Esophagus squamous epithelium (tissue), 5 donors: ENCODE measurements at places on chromosomes 2 and 18. TPM values are rescaled to one million over a fixed set of nuclear protein-coding genes. Genes with fewer than 3 reads are reported as not detected.

DNA sequence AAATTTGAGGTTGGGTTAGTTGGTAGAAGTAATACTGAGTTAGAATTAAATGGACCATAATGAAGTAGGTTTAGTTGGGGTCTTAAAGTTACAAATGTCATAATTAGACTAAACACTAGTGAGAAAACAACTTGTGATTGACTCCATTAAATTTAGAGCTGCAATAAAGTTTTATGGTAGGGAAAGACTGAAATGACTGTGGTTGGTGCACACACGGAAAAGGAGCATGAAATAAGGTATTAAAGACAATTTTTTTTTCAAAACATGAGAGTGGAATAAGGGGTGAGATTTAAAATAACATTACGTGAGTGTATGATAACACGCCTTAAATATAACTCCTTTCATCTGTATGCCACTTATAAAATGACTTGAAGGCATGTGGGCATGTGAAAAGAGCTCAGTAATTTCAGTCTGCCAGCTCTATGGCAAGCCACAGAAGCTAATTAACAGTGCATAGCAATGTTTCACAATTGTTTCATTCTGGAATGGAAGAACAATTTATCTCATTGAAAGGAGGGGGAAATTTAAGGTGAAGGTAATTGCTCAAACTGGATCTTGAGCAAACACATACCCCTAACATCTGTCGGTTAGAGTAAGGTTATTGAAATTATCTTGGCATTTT is 1.4 kb downstream of the FRZB start:
- H3K4me3 ChIP-seq = no peak overlapping the region
- no peaks in the 10 kb centered on the region for H3K36me3 ChIP-seq
- DNase-seq = no peak
- H3K27ac ChIP-seq = no peak overlapping the region
- H3K4me1 ChIP-seq = peaks cover 18% of the 10 kb centered on the region
- H3K27me3 ChIP-seq = peaks cover 25% of the 10 kb centered on the region

GRCh38 chr18:65025756-65026155 is 725.1 kb upstream of the CDH7 start:
- no peaks in the 10 kb centered on the region for H3K4me1 ChIP-seq
- no peak overlapping the region for H3K27ac ChIP-seq
- H3K4me3 ChIP-seq = no peak overlapping the region
- no peak for DNase-seq

Gene C2orf74
- 3.2 TPM for total RNA-seq

Gene INO80B
- 26.1 TPM for total RNA-seq

DNA sequence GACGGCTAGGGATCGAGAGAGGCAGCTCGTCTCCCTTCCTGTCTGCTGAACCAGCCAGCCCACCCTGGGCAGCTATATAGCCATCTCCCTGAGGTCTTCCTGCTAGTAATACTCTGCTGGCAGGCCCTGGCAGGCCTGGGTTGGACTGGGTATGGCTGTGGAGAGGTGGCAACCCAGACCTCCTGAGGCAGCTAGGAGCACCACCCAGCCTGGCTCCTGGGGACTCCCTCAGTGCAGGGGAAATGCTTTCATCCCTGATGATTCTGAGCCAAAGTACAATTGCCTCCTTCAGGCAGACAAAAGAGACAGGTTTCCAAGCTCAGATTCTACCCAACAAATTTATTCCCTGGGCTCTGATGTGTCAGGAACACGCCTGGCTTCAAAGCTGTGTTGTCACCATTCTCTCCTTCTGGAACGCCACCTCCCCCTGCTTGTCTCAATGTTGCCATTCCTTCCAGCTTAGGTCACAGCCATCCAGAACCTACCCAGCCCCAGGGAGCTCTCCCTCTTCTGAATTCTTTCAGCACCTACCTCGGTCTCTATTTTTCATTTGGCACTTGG is 4.7 kb upstream of the DNAJB2 start:
- H3K27me3 ChIP-seq = no peaks in the 10 kb centered on the region
- H3K4me1 ChIP-seq = peaks cover 52% of the 10 kb centered on the region
- no peak for DNase-seq
- H3K36me3 ChIP-seq = no peaks in the 10 kb centered on the region
- H3K4me3 ChIP-seq = no peak overlapping the region
- peak overlapping the region; percentile 90 for H3K27ac ChIP-seq

GRCh38 chr18:34595690-34596089 is 114.4 kb upstream of the DTNA start:
- H3K36me3 ChIP-seq = no peaks in the 10 kb centered on the region
- no peaks in the 10 kb centered on the region for H3K4me1 ChIP-seq
- no peaks in the 10 kb centered on the region for H3K27me3 ChIP-seq
- no peak overlapping the region for H3K27ac ChIP-seq

DNA sequence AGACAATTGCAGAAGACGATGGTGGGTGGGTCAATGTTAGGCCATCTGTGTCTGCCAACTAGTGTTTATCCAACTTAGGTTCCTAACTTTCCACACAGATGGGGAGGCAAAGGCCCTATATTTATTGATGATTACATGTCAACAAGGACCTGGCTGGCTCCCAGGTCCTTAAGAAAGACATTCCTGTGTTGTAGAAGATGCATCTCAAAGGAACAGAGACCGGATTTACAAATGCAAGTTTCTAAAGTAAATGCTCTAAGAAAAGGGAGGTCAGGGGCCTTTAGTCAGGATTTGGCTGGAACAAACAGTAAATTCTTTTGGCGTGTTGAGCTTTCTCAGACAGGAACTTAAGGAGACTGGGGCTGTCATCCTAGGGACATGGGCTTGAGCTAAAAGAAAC is 175.0 kb downstream of the SH3BP4 start:
- H3K36me3 ChIP-seq = no peaks in the 10 kb centered on the region
- no peak overlapping the region for H3K27ac ChIP-seq
- no peaks in the 10 kb centered on the region for H3K4me1 ChIP-seq

Gene KCNS3
- 33.5 TPM for total RNA-seq

- H3K4me3 ChIP-seq = no peak overlapping the region
- H3K27ac ChIP-seq = no peak overlapping the region
- DNase-seq = no peak
These were observed 31.2 kb downstream of the C1D start for GRCh38 chr2:68031542-68032160.

Gene DCDC2C
- total RNA-seq = not detected

GRCh38 chr18:6752202-6752860 is 22.8 kb downstream of the ARHGAP28 start:
- peak overlapping the region; percentile 12 for H3K4me3 ChIP-seq
- H3K36me3 ChIP-seq = no peaks in the 10 kb centered on the region
- no peak for DNase-seq
- H3K4me1 ChIP-seq = peaks cover 3% of the 10 kb centered on the region
- H3K27me3 ChIP-seq = no peaks in the 10 kb centered on the region

Gene GREB1L
- 0.12 TPM for total RNA-seq

- H3K36me3 ChIP-seq = no peaks in the 10 kb centered on the region
- peaks cover 21% of the 10 kb centered on the region for H3K4me1 ChIP-seq
- no peak overlapping the region for H3K4me3 ChIP-seq
- no peak overlapping the region for H3K27ac ChIP-seq
These were observed 75.2 kb downstream of the MAP2 start for GRCh38 chr2:209499069-209499468.

Gene MYO1B
- 152 TPM for total RNA-seq

DNA sequence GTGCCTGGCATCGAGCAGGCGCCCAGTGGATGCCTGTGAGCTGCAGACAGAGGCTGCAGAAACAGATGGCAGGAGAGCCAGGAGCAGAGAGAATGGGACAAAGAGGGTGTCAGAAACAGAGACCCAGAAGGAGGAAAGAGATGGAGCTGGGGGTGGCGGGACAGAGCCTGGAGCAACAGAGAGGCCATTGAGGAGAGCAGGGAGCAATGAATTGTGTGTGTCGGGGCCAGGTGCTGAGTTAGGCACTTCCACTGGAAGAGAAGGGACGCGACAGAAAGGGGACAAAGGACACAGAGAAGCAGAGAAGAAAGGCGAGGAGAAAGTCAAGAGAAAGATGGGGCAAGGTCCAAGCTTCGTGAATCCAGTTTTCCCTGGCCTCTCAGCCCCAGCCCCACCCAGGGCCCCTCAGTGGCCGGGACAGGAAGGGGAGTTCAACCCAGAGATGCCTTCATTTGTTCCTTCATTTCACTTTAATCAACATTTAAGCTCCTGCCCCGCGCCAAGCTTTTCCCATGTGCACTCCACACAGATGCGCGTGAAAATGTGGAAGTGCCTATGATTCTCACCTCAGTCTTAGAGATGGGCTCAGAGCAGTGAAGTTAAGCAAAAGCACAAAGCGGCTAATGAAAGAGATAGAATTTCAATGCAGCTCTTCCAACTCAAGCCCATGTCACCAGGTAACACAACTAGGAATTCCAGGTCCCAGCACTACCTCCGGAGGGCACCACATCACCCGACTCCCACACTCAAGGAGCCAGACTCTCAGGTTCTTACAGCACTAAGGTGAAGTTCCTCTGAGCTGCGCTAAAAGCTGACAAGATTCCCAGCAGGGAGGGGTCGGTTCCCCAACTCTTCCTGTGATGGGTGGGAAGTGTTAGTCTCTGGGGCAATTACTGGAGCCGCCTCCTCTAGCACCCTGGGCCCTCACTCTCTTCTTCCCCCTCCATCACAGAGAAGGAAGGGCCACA is 55.1 kb downstream of the TNS1 start:
- H3K27me3 ChIP-seq = no peaks in the 10 kb centered on the region
- no peak overlapping the region for H3K4me3 ChIP-seq
- DNase-seq = no peak
- H3K4me1 ChIP-seq = peaks cover 25% of the 10 kb centered on the region

DNA sequence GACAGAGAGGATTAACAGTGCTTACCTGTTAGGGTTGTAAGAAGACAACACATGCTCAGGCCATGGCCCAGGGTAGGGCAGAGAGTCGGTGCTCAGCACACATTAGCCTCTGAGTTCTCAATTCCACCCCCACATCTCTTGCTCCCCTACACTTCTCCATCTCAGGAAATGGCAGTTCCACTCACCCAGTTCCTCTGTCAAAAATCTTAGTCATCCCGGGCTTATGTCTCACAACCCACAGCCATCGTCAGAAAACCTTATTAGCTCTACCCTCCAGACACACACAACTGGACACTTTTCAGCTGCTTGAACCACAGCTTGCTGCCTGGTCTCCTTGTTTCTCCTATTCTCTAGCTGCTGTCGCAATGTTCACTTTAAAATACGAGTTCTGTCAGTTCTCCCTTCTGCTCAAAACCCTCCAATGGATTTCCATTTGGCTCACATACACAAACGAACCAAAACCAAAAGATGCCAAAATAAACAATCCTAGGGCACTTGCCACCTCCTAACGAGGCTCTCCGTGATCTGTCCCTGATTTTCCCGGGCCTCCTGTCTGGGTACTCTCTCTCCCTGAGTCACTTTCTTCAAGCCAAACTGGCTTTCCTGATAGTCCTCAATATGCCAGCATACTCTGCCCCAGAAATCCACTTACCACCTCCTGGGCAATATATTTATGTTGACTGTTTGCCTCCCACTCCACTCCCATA is 89.7 kb downstream of the KCTD1 start:
- H3K27me3 ChIP-seq = no peaks in the 10 kb centered on the region
- DNase-seq = no peak
- H3K36me3 ChIP-seq = peaks cover 57% of the 10 kb centered on the region
- no peak overlapping the region for H3K4me3 ChIP-seq
- H3K27ac ChIP-seq = peak overlapping the region; percentile 3

Gene NEU4
- total RNA-seq = not detected

- no peaks in the 10 kb centered on the region for H3K36me3 ChIP-seq
- H3K4me1 ChIP-seq = no peaks in the 10 kb centered on the region
- H3K27ac ChIP-seq = no peak overlapping the region
- no peaks in the 10 kb centered on the region for H3K27me3 ChIP-seq
- H3K4me3 ChIP-seq = no peak overlapping the region
These were observed 324.2 kb upstream of the RGPD4 start for GRCh38 chr2:107502539-107502938.

Gene MYO3B
- total RNA-seq = 0.18 TPM

DNA sequence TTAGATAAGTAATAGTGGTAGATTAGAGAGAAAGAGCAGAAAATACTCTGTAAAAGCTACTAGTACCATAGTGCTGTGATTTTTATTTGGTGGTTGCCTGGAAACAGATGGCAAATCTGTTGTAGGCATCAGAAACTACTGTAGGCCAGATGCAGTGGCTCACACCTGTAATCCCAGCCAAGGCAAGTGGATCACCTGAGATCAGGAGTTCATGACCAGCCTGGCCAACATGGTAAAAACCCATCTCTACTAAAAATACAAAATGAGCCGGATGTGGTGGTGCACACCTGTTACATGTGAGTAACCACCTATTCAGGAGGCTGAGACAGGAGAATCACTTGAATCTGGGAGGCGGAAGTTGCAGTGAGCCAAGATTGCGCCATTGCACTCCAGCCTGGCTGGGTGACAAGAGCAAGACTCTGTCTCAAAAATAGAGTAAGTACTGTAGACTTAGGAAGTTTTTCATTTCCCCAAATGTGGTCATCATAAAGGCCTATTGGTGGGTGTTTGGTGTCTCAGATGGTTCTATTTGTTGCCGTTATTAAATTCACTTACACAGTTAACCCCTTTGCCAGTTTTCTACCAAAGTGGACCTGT is 79.6 kb downstream of the SPTBN1 start:
- no peaks in the 10 kb centered on the region for H3K27me3 ChIP-seq
- H3K4me1 ChIP-seq = no peaks in the 10 kb centered on the region
- no peak for DNase-seq
- H3K4me3 ChIP-seq = no peak overlapping the region
- H3K36me3 ChIP-seq = no peaks in the 10 kb centered on the region
- no peak overlapping the region for H3K27ac ChIP-seq

Gene GGCX
- total RNA-seq = 19.7 TPM
